ENCODE measurements at places on chromosomes 2 and 18. TPM values are rescaled to one million over a fixed set of nuclear protein-coding genes. Genes with fewer than 3 reads are reported as not detected.

SAP130 gene
- 12.2 TPM for total RNA-seq

RUFY4 gene
- not detected for total RNA-seq

MOGAT1 gene
- 0.24 TPM for total RNA-seq

CAPN14 gene
- 0.96 TPM for total RNA-seq

LINC00305 gene
- not detected for total RNA-seq

DNA sequence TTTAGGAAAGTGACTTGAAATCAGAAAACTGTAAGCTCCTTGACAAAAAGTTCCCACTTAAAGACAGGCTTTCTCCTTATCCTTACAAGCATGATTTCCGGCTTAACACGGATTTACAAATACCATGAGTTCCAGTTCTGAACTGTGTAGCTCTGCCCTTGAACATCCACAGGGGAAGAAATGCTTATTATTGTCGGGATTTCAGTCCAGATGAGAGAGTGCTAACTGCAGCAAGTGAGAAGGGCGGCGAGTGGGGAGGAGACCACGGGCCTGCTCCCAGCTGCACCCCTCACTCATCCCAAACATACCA lies 73.1 kb downstream of the LRRC30 start:
- DNase-seq: no peak

DNA sequence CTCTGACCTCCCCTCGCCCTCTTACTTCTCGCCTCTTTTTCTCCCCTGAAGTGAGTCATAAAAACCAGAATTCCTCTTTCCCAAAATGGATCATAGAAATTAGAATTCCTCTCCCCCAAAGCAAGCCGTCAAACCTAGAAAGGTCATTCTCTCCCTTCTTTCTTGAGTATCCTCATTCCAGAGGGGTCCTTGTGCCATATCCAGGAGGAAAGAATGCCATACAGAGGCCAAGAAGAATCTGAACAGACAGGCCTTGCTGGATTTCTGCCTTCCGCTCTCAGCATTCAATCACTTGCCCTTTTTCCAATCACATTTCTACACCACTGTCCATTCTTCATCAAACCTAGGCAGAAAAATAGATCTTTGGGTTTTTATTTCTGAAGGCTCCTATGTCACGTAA lies 31.1 kb upstream of the MAPK4 start:
- no peak for DNase-seq

- DNase-seq: no peak
Measured at GRCh38 chr18:30139631-30140287, 902.8 kb downstream of the DSC3 start.

GRCh38 chr2:228657807-228658402 lies 476.4 kb upstream of the SPHKAP start:
- peak; percentile 49 for DNase-seq

DNA sequence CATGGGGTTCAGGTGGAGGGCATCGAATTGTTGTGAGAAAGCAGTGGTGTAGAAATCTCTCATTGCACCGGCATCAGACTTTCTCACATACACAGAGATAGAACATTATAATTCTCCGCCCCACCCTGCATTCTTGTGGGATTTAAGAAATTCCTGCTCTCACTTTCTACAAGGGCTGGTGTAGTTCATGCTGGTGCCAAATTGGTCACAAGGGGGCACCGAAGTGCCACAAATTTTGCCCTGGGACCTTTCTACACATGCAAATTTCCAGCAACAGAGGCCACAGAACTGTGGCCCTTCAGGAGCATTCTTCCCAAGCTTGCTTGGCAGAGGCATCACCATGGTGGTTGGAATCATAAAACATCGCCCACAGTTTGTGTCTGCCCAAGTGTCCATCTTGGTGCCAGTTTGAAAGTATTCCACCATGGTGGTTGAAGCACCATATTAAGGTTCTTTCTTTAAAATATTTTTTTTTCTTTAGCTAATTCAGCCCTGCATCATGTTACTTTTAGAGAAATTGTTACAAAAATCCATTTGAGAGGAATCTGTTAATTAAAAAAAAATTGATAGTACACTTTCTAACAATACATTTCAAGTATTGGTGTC lies 521.2 kb upstream of the FANCL start:
- DNase-seq: peak; percentile 9

DNA sequence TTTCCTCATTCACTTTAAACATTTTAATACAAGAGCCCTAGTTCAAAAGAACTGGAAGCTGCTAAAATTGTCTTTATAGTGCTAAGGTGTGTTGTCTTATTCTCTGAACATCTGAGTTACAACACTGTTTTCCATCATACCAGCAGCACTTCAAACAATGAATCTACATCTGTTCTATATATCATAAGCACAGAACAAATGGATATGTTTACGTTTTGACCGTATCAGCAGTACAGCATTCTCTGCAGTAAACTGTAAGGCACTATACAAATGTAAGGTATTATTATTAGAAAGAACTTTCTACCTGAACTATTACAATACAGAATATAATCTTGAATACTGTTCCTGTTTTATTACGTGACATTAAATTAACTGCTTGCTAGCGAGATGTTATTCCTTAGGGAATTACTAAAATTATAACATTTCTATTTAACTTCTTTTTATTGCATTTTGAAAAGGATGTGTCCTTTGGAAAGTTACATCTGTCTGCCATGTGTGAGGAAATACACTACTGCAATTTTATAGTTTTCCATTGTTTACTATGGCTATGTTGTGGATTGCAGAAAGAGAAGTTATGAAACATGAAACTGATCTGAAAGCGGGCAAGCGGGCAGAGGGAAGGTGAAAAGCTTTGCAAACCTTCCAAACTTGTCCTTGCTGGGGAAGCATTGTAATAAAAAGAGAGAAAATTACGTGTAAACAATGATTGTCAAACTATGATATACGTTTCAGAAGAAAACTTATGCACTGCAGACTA lies 13.7 kb downstream of the NCKAP1 start:
- no peak for DNase-seq

- DNase-seq: peak; percentile 76
Measured at GRCh38 chr2:28004086-28004485, 113.6 kb downstream of the BABAM2 start.

GRCh38 chr2:37569986-37570679 lies 101.3 kb downstream of the CDC42EP3 start:
- DNase-seq: no peak

DNA sequence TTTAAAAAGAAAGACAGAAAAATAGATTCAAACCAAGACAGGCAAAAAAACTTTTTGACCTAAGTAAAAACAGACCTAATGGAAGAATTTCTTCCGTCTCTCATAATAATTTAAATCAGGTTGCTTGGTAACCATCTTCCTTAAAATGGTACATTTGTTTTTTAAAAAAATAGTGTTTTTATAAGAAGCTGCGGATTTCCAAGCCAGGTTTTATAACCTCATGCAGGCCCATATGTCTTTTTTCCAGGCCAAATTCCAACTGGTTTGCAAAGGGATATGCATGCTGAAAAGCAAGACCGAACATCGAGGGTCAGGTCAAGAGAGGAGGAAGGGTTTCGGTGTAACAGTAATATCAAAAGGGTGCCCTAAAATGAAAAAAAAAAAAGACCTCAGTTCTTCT lies 172.9 kb downstream of the MAIP1 start:
- no peak for DNase-seq

DNA sequence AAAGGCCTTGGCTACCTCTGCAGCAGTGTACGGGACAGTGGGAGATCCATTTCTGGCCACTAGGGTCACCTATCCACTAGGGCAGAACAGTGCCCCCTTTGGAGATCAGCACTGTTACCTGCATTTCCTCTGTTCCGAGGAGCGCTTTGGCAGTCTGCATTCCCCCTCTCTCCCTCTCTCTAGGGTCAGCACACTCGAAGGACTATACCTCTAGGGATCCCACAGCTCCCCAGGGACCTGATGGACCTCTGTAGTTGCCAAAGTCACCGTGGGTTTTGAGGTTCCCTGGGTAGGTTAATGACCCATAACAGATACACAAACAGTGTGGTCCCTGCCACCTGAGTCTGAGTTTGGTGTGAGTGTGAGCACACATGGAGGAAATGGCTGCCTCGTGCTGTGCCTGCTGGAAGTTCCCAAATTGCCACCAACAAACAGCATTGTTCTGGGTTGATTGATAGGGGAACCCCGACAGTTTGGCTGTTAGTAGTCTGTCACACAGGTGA lies 99.8 kb upstream of the VWC2L start:
- DNase-seq: no peak

GRCh38 chr2:202375033-202375608 lies 1.0 kb upstream of the BMPR2 start:
- DNase-seq: peak; percentile 82

DNA sequence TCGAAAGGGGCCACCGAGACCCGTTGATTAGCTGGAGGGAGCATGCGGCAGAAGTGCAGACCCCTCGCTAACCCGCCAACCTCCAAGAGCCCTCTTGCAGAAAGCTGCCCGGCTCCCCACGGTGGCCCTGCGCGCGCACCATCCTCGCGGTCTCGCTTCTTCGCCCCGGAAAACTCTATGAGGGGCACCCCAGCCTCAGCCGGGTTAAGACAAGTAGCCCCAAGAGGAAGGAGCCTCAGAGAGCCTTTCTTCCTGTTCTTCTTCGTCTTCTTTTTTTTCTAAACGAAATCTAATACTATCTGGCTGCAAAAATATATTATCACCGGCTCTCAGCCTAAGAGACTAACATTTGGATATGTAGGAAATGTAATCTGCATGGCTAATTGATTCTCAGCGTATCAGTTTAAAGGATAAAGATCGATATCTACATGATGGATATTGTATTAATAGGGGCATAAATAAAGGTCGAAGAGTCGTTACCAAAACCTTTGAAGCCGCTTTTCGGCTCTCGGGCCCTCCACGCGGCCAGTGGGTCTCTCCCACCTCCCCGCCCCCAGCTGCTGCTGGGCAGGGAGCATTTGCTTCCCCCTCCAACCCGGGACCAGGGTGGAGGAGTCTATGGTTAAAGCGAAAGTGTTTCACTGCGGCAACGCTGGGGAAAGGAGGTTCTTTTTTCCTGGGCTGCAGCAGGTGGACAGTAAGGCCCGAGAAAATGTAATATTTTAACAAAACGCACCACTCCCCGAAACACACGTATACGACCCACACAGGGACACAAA lies 6.1 kb upstream of the PAX3 start:
- DNase-seq: peak; percentile 35

DNA sequence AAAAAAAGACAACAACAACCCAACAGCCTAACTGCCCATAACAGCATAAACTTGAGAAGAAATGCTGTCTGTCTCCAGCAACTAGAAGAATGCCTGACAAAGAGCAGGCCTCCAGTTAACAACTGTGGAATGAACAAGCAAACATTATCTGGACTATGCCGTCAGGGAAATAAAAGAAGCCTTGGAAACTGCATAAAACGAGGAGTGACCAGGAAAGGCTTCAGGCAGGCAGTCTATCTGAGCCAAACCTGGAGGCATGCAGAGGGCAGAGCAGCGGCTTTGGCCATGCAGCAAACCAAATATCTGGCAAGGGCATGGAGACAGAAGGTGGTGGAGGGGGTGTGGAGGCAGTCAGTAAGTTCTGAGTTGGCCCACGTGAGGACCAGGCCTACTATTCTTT lies 11.1 kb downstream of the HES6 start:
- DNase-seq: no peak

GRCh38 chr2:205746420-205746785 lies 64.1 kb downstream of the NRP2 start:
- no peak for DNase-seq

- DNase-seq: peak; percentile 28
Measured at GRCh38 chr2:118013221-118013723, 598 bp downstream of the CCDC93 start.

DNA sequence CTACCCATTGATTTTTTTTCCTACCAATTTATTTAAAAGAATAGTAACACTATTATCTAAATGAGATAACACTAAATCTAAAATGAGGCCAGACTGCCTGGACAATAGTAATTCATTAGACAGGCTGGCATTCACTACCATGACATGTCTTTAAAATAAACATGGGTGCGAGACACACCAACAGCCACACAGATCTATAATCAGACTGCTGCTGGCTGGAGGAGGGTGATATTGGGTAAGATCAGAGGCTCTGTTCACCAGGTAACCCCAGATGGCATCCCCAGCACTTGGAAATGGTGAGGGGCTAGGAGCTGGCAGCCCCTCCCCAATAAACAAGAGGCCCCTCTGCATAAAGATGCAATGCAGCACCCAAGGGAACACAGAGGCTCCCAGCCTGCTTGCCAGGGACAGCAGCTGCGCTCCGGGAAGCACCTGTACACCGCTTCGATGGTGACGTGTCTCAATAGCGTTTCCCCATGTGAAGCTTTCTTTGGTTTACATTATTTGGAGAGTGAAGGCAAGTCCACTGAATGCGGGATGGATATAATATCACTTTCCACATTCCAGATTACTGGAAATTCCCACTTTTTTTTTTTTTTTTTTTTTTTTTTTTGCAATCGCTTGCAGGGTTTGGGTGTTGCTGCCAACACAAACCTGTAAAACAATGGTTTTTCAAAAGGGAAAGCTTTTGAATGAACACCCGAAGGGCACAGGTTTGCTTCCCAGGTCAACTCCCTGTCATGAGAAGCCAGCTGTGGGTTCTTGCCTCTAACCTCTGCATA lies 159.0 kb downstream of the ZNF516 start:
- DNase-seq: no peak

DNA sequence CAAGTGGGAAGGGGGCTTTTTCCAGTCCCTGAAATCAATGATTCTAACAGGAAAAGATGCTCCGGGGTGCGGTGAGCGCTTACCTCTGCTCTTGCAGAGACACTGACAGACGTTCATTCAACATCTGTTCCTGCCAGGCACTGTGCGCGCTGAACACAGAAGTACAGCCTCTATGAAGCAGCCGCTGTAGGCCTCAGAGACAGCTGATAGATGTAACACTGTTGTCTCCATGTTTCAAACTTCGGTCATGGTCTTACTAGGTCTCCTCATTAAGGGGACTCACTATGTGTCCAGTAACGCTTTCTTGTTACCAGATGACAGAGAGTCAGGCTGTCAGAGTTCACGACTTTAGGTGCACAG lies 649 bp upstream of the CLIP4 start:
- DNase-seq: no peak
